ENCODE measurements at places on chromosomes 6 and 20. TPM values are rescaled to one million over a fixed set of nuclear protein-coding genes. Genes with fewer than 3 reads are reported as not detected.
A peak's percentile ranks its signal among the peaks of the same experiment; 100 is the strongest.

DNA sequence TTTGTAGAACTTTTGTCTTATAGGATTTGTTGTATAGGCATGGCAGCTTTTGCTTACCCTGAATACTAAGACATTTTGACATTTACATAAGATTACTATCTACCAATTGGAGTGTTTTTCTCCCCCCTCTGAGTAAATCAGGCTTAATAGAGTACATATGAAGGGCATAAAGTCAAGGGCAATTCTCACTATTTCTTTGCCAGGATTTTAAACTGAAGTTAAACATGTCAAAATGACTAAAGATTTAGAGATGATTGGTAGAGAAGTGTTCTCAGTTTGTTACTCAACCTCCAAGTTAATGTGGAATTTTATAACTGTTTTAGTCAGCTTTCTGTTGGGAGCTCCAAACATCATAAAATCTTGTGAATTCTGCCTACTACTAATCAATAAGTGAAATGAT lies 157.8 kb downstream of the CDKAL1 start:
- no peaks in the 10 kb centered on the region for H3K36me3 ChIP-seq
- no peak overlapping the region for H3K27ac ChIP-seq
- H3K27me3 ChIP-seq: no peaks in the 10 kb centered on the region
- DNase-seq: no peak
- H3K4me3 ChIP-seq: no peak overlapping the region

DNA sequence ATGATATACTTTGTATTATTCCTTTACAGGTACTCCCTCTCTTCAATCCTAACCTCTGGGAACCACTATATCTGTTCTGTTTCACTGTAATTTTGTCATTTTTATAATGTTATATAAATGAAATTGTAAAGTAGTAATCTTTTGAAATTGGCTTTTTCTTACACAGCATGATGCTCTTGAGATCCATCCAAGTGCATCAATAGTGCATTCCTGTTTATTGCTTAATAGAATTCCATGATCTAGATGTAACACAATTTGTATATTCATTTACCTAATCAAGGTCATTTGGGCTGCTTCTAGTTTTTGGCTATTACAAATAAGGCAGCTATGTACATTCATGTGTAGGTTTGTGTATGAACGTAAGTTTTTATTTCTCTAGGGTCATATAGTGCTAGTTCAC lies 174.6 kb downstream of the KHDC1L start:
- no peak overlapping the region for H3K27ac ChIP-seq
- DNase-seq: no peak
- H3K36me3 ChIP-seq: no peaks in the 10 kb centered on the region
- peaks cover 6% of the 10 kb centered on the region for H3K27me3 ChIP-seq
- peaks cover 2% of the 10 kb centered on the region for H3K4me1 ChIP-seq

- H3K27ac ChIP-seq: no peak overlapping the region
- no peaks in the 10 kb centered on the region for H3K36me3 ChIP-seq
- H3K4me1 ChIP-seq: peaks cover 3% of the 10 kb centered on the region
- H3K27me3 ChIP-seq: no peaks in the 10 kb centered on the region
- H3K4me3 ChIP-seq: no peak overlapping the region
- no peak for DNase-seq
Measured at GRCh38 chr6:89615882-89616281, 22.7 kb downstream of the LYRM2 start.

GRCh38 chr20:704726-705125 lies 29.1 kb upstream of the SCRT2 start:
- DNase-seq: no peak
- H3K4me3 ChIP-seq: no peak overlapping the region
- peaks cover 40% of the 10 kb centered on the region for H3K27me3 ChIP-seq
- peaks cover 4% of the 10 kb centered on the region for H3K4me1 ChIP-seq
- H3K36me3 ChIP-seq: peaks cover 3% of the 10 kb centered on the region
- no peak overlapping the region for H3K27ac ChIP-seq

- no peak overlapping the region for H3K27ac ChIP-seq
- H3K27me3 ChIP-seq: no peaks in the 10 kb centered on the region
- peaks cover 9% of the 10 kb centered on the region for H3K4me1 ChIP-seq
- no peak for DNase-seq
- no peak overlapping the region for H3K4me3 ChIP-seq
- H3K36me3 ChIP-seq: peaks cover 2% of the 10 kb centered on the region
Measured at GRCh38 chr20:59131551-59132285, 31.9 kb upstream of the ZNF831 start.

DNA sequence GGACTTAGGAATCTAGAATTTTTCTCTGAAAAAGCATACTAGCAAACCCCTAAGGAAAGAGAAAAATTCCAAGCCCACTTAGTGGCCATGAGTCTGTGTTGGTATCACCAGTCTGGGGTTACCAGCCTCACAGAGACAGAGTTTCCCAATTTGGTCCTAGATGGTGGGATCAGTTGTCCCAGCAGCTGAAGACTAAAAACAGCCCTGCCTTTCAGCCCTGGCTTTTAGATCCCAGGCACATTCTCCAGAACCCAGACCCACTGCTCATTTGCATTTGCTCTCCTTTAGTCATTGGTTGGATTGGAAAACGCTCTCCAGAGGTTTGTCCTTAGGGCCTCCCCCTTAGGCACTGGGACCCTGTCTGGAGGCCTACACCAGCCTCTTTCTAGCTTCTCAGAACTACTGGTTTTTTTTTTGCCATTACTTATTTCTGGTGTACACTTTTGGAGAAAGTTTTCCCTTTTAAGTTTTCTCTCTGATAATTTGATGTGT lies 39.1 kb upstream of the FOXO3 start:
- H3K27me3 ChIP-seq: no peaks in the 10 kb centered on the region
- peak overlapping the region; percentile 43 for H3K27ac ChIP-seq

GRCh38 chr6:82143041-82143481 lies 104.5 kb downstream of the IBTK start:
- H3K27me3 ChIP-seq: no peaks in the 10 kb centered on the region
- DNase-seq: no peak
- no peaks in the 10 kb centered on the region for H3K4me1 ChIP-seq
- no peak overlapping the region for H3K27ac ChIP-seq

DNA sequence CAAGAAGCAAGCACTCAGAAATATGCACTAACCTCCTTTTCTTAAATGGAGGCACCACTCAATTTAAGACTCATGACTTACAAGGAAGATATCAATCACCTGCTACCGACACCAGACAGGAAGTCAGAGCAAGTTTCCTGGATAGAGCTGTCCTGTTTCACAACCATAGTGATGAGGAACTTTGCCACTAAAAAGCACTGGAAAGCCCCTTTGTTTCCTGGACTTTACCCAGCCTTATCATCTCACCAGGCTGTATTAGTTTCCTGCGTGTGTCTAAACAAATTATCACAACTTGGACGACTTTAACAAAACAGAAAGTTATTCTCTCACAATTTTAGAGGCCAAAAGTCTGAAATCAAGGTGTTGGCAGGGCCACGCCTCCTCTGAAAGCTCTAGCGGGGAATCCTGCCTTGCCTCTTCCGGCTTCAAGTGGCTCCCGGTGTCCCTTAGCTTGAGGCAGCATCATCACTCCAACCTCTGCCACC lies 253.8 kb upstream of the STXBP5 start:
- H3K27ac ChIP-seq: peak overlapping the region; percentile 27
- H3K36me3 ChIP-seq: peaks cover 3% of the 10 kb centered on the region
- no peak for DNase-seq
- peaks cover 10% of the 10 kb centered on the region for H3K4me1 ChIP-seq
- no peak overlapping the region for H3K4me3 ChIP-seq

GRCh38 chr6:17032988-17033634 lies 68.7 kb upstream of the STMND1 start:
- peaks cover 31% of the 10 kb centered on the region for H3K27me3 ChIP-seq
- no peak overlapping the region for H3K27ac ChIP-seq
- no peaks in the 10 kb centered on the region for H3K4me1 ChIP-seq
- no peaks in the 10 kb centered on the region for H3K36me3 ChIP-seq
- no peak for DNase-seq

The BIRC7 gene
- total RNA-seq: not detected

The EFCAB8 gene
- 1.8 TPM for total RNA-seq

Data from T-helper 17 cell (primary cell).